ENCODE measurements at places on chromosomes 16 and 17.

GRCh38 chr17:82865774-82866395 is 26.1 kb upstream of the ZNF750 start:
- DNase-seq: no peak

DNA sequence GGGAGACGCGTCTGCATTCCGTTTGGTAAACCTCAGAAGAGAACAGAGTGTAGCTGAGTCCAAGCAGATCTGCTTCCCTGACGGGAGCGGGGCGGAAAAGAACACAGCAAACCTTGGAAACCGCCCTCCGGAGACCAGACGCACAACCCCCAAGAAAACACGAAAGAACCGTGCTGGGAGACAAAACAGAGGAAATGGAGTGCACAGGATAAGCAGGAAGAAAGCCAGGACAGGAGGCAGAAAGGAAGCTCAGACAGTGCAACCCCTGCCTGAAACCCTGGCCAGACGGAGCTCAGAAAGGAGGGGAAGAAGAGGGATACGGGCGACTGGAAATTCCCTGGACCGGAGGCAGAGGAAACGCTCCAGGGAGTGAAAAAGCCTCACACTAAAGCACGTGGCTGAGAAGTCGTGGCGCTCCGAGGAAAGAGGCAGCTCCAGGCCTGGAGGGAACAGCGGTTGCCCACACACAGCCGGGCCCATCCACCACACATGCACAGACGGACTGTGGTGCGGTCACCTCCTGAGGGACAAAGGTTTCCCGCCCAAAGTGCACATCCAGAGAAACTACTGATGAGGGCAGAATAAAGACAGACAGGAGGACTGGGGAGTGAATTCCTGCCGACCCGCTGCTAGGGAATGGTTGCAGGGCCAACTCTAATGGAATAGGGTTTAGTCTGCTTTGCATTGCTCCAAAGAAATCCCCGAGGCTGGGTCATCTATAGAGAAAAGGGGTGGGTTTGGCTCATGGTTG is 10.2 kb downstream of the DPEP1 start:
- DNase-seq: no peak

DNA sequence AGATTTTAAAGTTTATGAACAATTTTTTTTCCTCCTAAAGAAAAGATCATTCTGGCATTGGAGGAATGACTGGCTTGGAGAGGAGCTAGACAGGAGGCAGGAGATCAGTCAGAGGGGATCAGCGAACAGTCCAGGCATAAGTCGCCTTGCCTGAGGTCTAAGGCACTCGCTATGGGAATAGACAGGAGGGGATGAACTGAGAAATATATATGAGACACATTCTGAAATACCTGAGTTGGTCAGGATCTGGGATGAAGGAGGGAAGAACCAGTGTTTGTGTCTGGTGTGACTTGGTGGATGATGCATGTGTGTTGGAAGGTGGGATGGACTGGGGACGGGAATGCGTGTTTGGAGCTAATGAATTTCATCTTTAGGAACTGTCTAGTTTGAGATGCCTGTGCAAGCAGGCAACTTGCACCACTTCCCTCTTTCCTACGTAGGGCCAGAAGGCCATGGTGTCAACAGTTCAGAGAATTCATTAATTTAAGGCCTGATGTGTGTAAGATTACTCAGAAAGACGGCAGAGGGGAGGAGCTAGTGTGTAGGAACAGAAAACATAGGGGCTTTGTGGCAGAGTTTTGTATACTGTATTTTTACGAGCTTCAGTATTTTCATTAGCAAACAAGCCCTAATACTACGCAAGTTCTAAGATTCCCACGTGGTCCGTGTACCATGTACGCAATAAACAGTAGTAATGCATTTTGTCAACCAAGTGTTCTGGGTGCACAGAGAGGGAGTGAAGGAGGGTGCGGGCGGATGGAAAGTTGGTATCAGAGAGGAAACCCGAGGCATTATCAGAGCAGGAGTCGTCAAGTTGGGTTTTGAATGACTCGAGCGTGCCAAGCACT is 825 bp downstream of the HEATR6 start:
- DNase-seq: peak; percentile 72

GRCh38 chr17:3678095-3678820 is 9.6 kb downstream of the EMC6 start:
- no peak for DNase-seq

- no peak for DNase-seq
Observed at GRCh38 chr16:66511602-66512271, 38.2 kb downstream of the TK2 start.

DNA sequence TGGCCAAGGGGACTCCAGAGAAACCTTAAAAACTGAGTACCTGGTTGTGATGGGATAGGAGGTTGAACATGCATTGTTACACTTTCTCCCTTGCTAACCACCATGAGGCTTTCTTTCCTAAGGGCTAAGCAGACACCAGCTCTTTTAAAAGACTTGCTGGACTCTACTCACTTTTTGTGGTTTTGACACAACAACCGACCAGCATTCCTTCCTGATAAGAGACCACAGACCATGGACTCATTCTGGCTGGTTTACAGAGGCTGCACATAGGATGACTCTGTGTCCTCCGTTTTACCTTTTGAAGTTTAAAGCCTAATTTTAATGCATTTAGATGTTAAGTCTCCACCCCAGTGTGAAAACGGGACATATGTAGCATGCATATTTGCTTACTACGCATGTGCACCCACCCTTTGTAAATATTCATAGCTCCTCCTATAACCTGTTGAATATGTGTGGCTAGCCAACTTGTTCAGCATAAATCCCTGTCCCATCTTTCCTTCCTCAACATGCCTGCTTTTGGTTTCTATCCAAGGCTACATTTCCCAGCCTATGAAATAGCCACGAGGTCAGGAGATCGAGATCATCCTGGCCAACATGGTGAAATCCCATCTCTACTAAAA is 475.9 kb downstream of the GRIN2A start:
- no peak for DNase-seq

DNA sequence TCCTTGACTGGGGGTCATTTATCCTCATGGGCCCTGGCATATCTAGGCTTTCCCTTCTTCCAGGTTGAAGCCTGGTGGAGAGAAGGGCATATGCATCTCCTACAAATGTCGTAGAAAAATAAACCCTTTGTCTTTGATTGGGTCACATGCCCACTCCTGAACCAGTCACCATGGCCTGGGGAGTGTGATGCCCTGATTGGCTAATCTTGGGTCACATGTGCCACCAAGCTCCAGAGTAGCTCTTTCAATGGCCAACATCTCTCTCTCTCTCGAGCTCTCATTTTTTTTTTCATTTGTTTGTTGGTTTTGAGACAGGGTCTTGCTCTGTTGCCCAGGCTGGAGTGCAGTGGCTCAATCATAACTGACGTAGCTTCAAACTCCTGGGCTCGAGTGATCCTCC is 5.6 kb upstream of the XPO6 start:
- no peak for DNase-seq

DNA sequence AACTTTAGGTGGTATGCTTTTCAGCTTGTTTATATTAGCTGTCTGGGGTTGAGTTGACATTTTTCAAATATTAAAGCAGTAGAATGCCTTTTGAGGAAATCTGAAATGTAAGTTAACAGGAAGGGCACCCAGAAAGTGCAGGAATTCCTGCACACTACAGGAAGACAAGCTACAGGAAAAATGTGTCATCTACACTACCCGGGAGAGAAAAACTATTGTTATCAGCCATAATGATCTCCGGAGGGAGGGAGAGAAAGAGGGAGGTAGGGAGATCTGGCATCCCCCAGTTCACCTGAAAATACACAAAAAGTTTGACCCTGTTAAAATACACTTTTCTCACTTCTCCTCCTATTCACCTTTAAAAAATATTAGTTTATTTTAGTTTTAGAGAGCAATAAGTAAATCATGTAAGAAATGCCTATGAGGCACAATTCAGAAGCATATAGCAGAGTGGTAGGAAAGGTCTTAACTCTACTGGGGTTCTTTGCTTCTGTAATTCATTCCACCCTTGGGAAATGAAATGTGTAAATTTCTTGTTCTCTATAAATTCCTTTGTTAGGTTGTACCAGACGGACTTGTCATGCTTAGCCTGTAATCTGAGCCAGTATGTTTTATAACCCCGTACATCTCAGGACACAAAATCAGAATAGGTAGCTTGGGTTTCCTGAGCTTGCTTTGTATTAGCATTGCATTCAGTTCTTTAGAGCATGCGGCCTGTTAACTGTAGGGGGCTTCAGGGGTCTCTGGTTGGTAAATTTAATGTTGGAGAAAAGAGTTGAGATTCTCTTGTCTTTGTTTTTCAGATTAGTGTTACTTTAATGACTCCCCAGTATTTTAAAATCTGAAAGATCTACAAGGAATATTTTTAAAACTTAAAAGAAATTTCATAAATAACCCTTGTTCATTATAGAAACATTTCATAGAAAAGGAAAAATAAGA is 3.3 kb downstream of the MAP2K6 start:
- DNase-seq: peak; percentile 46

DNA sequence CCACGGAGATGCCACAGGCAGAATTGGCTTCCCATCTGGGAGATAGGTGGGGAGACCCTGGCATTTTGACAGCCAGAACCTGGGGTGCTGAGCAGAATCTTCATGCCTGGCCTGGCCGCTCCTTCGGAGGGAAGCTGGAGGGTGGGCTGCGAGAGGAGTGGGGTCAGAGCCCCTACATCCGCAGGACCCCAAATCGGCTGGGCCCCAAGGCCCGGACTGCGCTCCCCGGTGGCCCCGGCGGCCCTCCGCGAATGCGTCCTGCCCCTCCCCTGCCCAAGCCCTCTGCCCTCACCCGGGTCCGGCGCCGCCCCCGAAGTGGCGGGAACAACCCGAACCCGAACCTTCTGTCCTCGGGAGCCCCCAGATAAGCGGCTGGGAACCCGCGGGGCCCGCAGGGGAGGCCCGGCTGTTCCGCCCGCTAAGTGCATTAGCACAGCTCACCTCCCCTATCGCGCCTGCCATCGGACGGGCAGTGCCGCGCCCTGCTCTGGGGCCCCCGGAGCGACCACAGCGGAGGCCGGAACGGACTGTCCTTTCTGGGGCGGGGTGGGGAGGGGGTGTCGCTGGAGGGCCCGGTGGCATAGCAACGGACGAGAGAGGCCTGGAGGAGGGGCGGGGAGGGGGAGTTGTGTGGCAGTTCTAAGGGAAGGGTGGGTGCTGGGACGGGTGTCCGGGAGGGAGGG is 850 bp upstream of the PNMT start:
- no peak for DNase-seq

- no peak for DNase-seq
Observed at GRCh38 chr17:75061618-75062017, 14.6 kb downstream of the KCTD2 start.

GRCh38 chr16:89026121-89026612 is 49.2 kb upstream of the CBFA2T3 start:
- no peak for DNase-seq

GRCh38 chr16:1102921-1103635 is 7.0 kb upstream of the C1QTNF8 start:
- DNase-seq: no peak

- no peak for DNase-seq
Observed at GRCh38 chr16:30744183-30744582, 4.0 kb upstream of the PHKG2 start.

DNA sequence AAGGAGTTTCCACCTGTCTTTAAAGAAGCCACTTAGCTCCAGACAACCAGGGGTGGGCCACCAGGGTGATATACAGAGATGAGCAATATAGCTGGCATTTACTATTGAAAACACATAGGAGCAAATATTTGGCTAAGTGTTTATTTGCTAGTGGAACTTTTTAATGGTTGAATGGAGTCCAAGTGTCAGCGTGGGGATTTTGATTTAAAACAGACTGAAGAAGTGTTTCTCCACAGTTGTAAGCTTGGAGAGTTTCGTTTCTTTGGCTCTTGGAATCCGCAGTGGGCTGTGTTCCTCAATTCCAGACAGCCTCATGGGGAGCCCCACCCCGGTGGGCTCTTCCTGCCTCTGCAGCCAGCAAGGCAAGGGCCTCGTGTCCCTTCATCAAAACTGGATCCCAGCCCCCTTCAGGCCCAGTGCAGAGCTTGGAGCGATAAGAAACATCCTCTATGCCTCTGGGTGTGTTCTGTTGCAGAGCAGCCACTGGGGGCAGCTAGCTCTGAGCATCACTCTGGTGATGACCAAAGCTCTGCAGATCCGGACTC is 36.1 kb downstream of the NOG start:
- DNase-seq: no peak

DNA sequence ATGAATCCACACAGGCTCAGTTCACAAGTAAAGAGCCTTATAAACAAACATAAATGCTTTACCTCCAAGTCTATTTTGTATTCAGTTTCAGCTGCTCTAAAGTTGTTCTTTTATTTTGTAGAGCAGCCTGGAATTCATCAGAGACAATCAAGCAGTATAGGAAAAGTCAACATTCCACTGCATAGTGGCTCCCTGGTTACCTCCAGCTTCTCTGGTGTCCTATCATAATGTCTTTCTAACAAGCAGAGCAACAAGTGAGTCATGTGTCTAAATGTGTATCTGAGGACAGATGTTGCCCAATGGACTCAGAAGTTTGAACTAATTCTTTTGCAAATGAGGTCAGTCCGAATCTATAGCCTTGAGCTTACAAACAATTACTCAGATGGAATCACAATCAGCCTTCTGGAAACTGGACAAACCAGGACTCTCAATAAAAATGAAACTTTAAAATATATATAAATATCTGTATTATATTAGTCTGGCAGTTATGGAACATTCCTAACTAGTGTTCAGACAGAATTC is 292.0 kb upstream of the TOM1L1 start:
- no peak for DNase-seq

- DNase-seq: peak; percentile 79
Observed at GRCh38 chr17:28949185-28950016, 1.9 kb downstream of the PHF12 start.

- no peak for DNase-seq
Observed at GRCh38 chr17:80794281-80795089, 197.2 kb upstream of the CHMP6 start.

GRCh38 chr17:29342158-29342765 is 47.9 kb upstream of the TAOK1 start:
- DNase-seq: no peak

- peak; percentile 32 for DNase-seq
Observed at GRCh38 chr16:1066584-1067172, 5.9 kb upstream of the SSTR5 start.

- DNase-seq: no peak
Observed at GRCh38 chr17:12485361-12485906, 180.3 kb upstream of the MYOCD start.

DNA sequence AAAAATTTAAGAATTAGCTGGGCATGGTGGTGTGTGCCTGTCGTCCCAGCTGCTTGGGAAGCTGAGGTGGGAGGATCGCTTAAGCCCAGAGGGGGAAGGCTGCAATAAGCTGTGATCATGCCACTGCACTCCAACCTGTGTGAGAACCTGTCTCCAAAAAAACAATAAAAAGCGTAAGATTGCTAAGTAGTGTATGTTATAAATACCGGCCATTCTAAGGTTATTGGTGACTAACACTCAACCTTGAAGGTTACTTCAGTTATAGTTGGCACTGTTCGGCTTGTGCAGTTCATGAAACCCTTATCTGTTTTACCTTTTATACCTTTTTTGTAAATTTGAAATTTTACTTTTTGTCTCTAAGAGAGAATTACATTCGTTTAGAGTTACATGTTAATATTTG is 44.0 kb downstream of the PAFAH1B1 start:
- DNase-seq: no peak

- DNase-seq: no peak
Observed at GRCh38 chr16:50173316-50173715, 20.2 kb downstream of the TENT4B start.

Data from NCI-H526 (cell line).